ENCODE measurements at places on chromosomes 7 and 10. TPM values are rescaled to one million over a fixed set of nuclear protein-coding genes. Genes with fewer than 3 reads are reported as not detected.

CYP2W1 gene
- 1.4 TPM for total RNA-seq

SLC26A3 gene
- total RNA-seq, result not detected

CH25H gene
- 0.83 TPM for total RNA-seq

NEUROD6 gene
- 10.4 TPM for total RNA-seq

PNLIPRP1 gene
- total RNA-seq, result not detected

COL13A1 gene
- total RNA-seq, result 11.4 TPM

LZTS2 gene
- 27.8 TPM for total RNA-seq

CHPF2 gene
- 25.5 TPM for total RNA-seq

FAM25A gene
- total RNA-seq, result not detected

FAM171A1 gene
- 28.7 TPM for total RNA-seq

CYP26C1 gene
- under 0.01 TPM for total RNA-seq

PAX4 gene
- total RNA-seq, result not detected

AZGP1 gene
- total RNA-seq, result 4.5 TPM

CTAGE8 gene
- 0.20 TPM for total RNA-seq

HOXA6 gene
- 20.5 TPM for total RNA-seq

Data from spinal cord (tissue), 10 donors.